NCI-H1436 treated with DMSO at 0.1 percent for 48 hours (cell line): ENCODE measurements at places on chromosomes 13 and 19.

GRCh38 chr13:93655154-93655553, 428.5 kb downstream of the GPC6 start:
- no peak for DNase-seq

- no peak for DNase-seq
These were observed 25.1 kb downstream of the CPB2 start for GRCh38 chr13:46079770-46080169.

DNA sequence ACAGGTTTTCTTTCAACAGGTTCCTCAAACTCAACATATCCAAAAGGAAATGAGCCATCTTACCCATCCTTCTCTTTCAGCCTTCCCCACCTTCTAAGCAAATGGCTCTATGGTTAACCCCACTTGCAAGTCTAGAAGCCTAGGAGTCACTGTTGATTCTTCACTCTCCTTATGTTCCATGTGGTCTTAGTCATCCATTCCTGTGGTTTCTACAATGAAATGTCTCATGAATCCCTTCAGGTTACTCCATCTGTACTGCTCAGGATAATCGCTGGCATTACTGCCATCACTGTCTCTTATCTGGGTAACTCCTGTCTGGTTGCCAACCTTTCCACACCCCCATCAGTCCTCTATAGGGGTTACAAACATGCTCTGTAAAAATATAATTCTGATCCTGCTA, 381.3 kb downstream of the ENOX1 start:
- no peak for DNase-seq

GRCh38 chr13:113915786-113916329, 52.0 kb upstream of the GAS6 start:
- DNase-seq = no peak

DNA sequence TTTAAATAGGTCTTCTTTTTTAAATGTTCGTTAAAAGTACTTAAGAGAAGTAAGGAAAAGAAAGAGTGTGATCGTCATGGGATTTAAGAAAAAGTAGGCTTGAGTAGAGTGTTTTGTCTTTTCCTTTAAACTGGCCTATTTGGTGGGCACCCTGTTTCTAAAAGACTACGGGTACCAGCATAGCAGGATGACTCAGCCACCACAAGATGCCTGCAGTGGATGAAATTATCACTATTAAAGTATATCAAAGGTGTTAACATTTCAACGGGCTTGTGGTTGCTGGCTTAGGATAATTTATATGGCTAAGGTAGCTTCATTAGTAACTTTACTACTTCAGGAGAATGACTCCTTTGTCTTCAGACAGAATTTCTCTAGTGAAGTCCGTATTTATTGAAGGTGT, 112.6 kb downstream of the STARD13 start:
- no peak for DNase-seq

DNA sequence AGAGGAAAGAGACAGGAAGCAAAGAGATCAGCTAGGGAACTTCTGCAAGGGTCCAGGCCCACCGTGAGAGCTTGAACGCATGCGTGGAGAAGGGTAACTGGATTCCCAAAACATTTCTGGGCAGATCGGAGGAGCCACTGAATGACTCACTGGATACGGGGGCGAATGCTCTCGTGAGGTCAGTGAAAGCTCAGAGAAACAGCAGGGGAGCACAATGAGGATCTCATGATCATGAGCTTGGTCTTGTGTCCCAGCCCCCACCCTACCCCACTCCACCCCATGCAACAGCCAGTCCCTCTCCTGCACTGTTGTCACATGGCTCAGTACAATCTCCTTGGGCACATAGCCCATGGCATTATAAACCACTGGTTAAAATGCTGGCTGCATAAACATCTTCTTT, 40.6 kb downstream of the DCLK1 start:
- DNase-seq = no peak

- no peak for DNase-seq
These were observed 19.5 kb upstream of the GAS6 start for GRCh38 chr13:113883314-113883811.

DNA sequence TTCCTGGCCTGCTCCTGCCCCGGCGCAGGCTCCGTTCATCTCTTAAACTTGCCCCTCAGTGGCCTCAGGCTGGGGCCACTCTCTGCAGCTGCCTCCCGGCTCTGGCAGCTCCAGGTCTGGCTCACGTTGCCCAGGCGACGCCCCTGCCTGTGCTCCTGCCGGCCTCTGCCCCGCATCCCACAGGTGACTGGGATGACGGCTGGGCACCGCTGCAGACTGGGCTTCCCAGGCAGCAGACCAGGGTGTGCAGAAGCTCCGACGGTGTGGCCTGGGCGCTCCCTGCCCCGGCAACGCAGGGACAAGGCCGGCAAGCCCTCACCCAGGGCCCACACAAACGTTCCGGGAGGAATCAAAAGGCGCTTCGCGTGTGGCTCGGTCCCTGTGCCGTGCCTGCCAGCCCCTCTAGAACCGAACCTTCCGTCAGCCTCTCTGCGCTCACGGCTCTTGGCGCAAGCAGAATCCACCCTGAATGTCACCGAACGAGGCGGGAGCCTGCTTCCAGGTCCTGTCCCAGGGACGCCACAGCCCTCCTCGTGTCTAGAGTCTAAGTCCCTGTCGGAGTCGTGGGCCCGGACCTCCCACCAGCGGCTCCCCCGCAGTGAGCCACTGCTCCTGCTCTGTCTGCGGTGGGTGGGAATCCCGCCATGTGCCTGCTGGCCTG, 64.8 kb downstream of the MLLT1 start:
- DNase-seq = no peak

- no peak for DNase-seq
These were observed 13.2 kb upstream of the ADGRE5 start for GRCh38 chr19:14368011-14368513.

DNA sequence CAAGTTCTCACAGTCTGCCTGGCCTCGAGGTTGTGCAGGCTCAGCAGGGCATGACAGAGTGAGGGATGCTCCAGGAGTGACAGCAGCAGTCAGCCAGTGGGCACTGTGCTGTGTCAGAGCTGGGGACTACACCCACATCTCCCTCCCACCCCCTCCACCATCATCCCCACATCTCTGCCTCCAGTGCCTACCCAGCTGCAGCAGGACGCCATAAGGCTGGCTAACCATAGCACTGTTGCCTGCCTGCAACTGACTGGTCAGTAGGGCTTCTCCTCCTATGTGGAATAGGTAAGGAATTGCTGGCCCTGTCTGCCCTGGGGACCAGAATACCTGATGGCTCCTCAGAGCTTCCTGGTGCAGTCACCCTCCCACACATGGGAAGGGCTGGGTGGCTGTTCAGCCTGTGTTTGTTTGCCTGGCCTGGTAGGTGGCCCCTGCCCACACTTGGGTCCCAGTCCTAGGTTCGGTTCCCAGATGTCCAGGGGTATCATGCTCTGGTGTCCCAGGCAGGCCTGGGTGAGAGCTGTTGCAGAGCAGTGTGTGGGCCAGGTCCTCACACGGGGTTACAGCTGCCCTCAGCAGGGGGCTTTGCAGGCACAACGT, 15.7 kb downstream of the GPI start:
- DNase-seq = no peak

- no peak for DNase-seq
These were observed 3.7 kb downstream of the RUBCNL start for GRCh38 chr13:46383383-46383782.

DNA sequence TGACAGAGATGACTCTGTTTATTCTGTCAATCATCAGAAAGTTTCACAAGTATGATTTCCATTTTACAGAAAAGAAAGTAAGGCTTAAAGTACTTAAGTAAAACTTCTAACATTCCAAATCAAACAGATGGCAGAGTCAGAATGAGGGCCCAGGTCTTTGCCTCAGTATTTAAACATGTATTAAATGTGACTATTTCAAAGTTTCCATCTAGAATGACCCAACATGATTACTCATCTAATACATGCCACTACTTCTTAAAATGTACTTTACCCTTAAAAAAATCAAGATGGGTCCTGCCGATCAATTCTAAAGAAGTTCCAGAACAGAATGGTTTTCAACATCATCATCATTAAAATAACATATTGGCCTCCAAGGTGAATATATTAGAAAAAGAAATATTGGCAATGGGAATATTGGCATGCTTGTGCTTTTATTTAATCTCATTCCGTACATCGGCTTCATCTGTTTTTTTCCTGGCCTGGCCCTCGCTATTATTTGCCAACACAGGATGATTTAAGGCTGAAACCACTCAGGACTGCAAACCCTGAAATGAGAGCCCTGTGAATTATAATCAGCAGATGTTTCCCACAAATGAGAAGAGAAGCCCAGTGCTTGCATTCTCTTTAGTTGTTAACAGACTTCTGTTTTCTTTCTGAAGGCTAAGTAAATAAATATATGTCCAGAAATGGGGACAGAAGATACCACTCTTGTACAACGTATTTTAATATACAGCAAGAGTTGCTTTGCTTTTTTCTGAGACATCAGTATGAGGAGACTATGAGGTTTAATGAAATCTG, 340.0 kb downstream of the DNAJC15 start:
- no peak for DNase-seq

- DNase-seq = no peak
These were observed 624.4 kb upstream of the KLHL1 start for GRCh38 chr13:70732611-70733010.

GRCh38 chr19:57786286-57786685, 16.8 kb downstream of the ZNF586 start:
- no peak for DNase-seq

GRCh38 chr19:44570984-44571684, 41.7 kb upstream of the CEACAM20 start:
- DNase-seq = no peak

GRCh38 chr13:97387485-97387839, 46.5 kb upstream of the RAP2A start:
- no peak for DNase-seq

DNA sequence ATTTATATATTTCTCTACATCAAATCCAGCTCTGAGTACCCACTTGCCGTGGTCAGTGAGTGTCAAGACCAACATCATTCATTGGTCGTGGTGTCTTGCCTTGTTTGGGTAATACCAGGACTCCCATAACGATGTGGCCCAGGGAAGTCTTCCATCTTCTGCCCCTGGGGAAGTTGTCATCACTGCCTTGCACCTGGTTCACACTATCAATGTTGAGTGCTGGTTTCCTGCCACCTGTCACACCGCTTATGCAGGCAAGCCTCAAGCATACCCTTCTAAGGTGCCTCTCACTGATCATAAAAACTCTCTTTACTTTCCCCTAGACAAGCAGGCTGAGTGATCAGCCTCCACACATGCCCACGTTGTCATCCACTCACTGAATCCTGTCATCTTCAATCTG, 382.4 kb downstream of the KCTD12 start:
- peak; percentile 55 for DNase-seq

DNA sequence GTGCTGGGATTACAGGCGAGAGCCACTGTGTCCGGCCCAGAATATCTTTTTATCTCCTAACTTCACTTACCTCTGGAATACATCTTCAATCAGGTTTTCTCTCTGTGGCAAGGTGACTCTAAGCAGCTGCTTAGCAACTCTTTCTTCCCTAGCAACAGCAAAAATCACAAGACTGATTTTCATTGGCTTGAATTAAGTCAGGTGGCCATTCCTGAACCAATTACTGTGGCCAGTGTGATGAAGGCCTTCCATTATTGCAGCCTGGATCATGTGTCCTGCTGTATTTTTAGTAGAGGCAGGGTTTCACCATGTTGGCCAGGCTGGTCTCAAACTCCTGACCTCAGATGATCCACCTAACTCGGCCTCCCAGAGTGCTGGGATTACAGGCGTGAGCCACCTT, 9.0 kb upstream of the LTBP4 start:
- peak; percentile 47 for DNase-seq

GRCh38 chr19:10416380-10417257, 3.7 kb upstream of the PDE4A start:
- peak; percentile 73 for DNase-seq
